ENCODE measurements at places on chromosomes 4 and X.

- DNase-seq: peak; percentile 74
Measured at GRCh38 chrX:10414862-10415261, 205.5 kb downstream of the MID1 start.

GRCh38 chrX:15985937-15986336, 131.3 kb upstream of the AP1S2 start:
- DNase-seq: peak; percentile 22

GRCh38 chrX:76454456-76454927, 27.0 kb downstream of the MAGEE1 start:
- DNase-seq: peak; percentile 0

- peak; percentile 90 for DNase-seq
Measured at GRCh38 chrX:17412692-17413091, 37.7 kb downstream of the NHS start.

DNA sequence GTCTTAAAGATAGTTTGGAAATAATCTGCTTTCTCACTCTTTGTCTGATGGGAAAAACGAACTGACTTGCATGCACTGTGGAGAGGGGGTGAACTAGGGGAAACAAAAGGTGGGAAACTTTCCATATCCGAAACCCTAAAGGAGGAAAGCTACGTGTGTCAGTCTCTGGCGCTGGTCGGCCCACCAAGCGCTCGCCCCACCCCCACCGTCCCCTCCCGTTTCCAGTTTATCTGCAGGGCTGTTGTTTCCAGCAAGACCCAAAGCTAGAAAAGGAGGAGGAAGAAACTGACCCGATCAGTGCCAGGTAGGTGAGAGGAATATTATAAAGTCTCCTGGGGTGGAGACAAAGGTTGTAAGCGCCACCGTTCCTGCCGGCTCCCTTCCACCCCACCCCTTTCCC, 552 bp downstream of the TCEAL9 start:
- DNase-seq: no peak

DNA sequence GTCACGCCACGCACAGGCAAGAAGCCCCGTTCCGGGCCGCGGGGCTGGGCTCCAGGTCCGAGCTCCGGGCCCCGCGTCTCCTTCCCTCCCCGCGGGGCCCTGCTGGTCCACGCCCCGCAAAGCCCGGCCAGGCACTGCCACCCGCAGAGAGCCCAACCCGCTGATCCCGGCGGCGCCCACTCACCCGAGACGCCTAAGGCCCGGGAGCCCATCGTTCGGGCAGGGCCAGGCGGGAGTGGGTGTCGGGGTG, 870 bp downstream of the PDZD4 start:
- no peak for DNase-seq

GRCh38 chrX:78048052-78048451, 56.0 kb upstream of the PGK1 start:
- DNase-seq: no peak

DNA sequence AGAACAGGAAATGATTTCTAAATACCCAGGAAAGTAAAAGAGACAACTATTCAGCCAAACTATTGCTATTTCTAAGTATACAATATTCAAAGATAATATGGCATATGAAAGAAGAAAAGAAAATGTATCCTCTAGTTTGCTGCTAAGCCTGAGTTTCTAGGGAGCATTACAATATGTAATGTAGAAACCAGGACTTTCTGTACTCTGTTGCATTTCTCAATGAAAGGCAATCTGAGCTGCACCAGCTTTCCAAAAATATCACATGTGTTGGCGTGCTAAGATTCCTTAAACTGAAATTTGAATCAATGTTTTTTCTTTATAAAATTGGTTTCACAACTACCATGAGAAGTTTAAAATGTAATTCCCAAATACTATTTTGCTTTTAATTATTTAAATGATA, 129.6 kb downstream of the ANK2 start:
- no peak for DNase-seq

- peak; percentile 49 for DNase-seq
Measured at GRCh38 chr4:24488399-24489164, 95.8 kb downstream of the DHX15 start.

DNA sequence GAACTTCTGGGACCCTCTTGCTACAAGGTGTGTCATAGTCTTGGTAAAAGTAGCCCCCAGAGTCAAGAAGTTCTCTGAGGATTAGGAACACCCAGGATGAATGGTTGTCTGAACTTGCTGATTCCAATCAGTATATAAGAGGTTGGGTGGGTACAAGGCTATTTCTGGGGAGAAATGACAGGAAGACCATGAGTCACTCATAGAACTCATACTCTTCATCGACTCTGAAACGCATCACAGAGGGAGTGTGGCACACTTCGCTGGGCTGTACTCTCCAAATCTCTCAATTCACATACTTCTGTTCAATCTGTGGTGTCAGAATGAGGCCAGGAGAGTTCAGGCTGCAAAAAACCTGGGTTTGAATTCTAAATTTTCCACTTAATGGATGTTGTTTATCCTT, 193.2 kb upstream of the LEF1 start:
- DNase-seq: peak; percentile 32

DNA sequence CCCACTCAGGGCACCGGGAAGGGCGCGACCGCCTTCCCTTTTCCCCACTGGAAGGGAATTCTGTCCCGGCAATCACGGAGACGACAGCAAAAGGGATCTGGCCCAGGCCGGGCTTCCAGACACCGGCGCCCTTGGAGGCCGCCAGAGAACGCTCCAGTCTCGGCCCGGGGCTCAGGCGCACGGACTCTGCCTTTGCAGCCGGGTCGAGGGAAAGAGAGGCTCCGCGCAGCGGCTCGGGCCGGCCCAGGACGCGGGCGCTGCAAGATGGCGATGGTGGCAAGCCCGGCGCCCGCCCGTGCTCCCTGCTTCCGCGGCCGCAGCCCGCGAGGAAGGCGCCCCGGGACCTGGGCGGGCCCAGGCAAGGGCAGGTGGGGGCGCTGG, 1.1 kb downstream of the CTBP1 start:
- DNase-seq: no peak

DNA sequence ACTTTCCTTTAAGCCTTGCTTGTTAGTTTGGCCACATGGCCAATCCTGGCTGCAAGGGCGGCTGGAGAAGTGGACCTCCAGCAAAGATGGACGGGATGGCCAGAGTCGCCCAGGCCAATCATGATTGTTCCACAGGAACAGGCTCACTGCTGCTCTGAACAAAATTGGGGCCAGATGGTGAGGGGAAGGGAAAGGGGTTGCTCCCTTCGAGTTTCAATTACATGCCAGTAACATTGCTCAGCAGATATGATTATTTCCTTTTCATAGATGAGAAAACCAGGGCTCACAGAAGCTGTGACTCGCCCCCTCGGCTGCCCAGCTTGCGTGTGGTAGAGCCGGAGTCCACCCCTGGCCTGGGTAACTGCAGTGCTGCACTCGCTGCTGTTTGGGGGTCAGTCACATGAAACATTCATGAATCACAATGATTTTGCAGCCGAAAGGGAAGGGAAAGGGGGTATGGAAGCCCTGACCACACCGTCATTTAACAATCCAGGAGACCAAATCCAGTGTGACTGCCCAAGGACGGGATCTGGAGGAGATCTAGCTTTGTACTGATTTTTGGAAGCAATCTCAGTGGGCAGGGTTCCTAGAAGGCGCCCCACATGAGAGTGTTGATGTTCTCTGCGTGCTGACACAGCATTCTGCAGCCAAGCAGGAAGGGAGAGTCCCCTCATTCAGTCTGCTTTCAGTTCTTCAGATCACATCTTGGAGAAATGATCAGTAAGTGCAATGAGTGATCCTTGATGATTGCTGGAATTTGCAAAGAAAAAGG, 77.3 kb upstream of the MSX1 start:
- DNase-seq: peak; percentile 86

GRCh38 chrX:42420426-42420825, 357.5 kb downstream of the PPP1R2C start:
- DNase-seq: no peak

DNA sequence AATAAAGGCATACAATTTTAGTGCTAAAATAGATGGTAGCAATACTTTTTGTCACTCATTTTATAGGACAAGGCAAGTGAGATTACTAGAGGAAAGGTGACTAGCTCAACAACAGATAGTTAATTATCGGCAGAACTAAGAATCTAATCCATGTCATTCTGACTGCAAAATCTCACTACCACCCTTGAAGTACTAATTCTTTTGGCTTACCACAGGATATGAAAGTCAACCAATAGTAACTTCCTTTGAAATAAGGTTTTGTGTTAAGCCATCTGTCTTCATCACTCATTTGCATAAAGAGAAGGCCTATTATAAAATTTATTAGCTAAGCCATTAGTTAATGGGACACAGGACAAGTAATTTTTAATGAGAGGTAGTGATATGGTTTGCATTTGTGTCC, 25.3 kb upstream of the ZMAT1 start:
- no peak for DNase-seq

DNA sequence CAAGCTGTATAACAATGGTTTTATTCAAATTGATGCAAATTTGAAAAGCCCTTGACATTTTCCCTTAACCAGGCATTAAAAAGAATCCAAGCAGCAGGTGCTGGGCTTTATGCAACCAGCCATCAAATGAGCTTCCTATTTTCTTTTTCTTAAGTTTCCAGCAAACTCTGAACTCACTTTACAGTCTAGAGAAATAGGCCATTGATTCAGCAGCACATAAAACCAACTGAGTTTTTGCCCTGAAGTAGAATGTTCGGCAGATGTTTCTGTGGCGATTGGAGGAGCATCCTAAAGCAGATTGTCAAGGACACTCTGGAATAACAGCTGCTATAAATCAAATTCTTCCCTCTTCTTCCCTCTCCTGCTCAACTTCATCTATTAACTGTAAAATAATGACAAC, 582.8 kb upstream of the CPEB2 start:
- DNase-seq: no peak

DNA sequence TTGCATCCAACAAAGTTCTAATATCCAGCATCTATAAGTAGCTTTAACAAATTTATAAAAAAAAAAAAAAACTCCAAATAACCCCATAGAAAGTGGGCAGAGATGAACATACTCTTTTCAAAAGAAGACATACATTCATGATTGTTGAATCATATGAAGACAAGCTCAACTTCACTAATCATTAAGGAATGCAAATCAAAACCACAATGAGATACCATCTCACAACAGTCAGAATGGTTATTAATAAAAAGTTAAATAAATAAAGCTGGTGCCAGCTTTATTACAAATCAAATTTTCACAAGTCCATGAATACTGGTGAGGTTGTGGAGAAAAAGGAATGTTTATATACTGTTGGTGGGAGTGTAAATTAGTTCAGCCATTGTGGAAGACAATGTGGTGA, 592.0 kb downstream of the IQCM start:
- DNase-seq: peak; percentile 83

- DNase-seq: peak; percentile 17
Measured at GRCh38 chr4:75338352-75338880, 175.8 kb downstream of the RCHY1 start.

DNA sequence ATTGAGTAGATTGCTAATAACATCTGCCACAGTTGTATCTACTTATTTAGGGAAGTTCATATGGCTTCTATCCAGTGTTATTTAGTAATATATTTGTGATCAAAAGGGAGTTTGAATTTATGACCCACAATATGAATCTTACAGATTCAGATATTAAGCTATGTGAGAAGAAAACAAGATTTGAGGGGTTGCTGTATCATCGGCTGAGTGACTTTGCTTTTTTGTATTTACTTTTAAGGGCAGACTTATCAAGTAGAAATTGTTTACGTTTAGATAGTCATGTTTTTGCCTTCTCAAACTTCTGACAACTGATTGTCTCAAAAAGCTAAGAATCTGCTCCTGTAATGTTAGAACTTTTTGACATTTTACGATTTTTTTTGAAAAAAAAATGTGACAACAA, 17.2 kb upstream of the DCK start:
- no peak for DNase-seq

DNA sequence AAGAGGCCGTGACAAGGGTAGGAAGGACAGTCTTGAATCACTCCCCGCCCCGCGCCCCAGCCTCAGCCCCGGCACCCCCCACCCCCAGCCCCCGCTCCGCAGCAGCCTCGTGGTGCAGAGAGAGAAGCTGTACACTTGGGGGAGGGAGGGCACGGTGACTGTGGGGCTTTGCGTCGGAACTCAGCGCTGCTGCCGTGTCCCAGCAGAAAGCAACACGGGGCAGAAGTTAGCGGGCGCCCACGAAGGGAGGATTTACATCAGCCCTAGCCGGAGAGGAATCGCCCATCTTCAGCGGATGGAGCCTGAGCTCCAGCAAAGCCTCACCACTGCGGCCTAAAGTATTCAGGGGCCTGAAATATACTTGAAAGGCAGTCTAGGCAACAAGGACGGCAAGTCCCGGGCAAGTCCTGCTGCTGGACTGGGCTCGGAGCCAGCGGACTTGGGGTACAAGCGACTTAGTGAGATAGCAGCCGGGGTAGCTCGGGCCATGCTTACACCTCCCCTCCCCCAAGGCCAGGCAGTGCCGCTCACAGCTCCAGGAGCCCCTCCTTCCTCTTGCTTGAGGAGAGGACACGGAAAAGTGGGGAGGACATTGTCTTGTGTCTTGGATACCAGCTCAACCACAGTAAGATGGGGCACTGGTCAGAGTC, 18.5 kb upstream of the OPN1LW start:
- DNase-seq: no peak

DNA sequence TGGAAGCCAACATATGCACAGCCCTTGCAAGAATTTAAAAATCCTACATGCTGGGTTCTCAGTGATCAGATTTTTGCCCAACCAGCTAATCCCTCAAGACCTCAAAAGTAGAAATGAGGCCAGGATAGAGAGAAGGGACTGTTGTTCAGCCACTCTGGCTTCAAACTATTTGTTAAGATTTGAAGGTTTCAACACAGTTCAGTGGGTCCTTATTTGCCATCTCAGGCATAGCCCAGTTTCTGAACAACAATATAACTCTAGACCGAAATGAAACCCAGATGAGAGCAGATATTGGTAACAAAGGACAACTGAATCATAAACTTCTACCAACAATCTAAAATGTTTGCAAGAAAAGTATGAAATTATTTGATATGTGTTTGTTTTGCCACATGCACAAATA, 237.3 kb downstream of the NR3C2 start:
- DNase-seq: no peak

DNA sequence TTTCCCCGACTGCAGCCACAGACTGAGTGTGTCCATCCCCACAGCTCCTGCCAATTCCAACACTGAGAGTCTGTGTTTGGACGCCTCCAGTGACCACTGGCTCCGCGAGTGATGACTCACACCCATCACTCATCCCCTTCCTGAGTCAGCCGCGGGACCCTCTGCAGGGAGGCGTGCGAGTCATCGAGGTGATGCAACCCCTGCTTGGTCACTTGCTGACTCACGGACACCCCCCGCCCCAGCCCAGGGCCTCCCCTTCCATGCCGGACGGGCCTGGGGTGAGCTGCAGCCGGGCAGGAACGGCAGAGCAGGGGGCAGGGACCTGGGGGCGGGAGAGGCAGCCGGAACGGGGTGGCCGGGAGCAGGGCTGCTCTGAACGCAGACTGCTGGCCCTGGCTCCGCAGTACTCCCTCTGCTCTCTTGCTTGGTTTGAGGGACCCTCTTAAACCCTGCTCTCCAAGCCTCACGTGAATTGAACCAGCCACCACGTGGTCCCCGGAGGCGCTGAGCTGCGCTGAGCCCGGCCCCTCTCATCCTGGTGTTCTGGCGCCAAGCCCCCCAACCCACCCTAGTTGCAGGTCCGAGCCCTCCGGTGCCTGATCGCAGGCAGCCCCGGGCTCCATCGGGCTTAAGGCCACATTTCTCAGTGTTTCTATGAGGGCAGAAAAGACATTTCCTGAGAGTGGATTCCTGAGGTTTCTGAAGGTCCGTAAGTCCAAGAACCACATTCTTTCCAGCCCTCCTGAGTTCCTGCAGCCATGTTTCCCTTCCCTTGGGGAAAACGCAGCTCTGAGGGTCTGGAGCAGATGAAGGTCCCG, 32.4 kb downstream of the FGFRL1 start:
- peak; percentile 99 for DNase-seq
